ENCODE measurements at places on chromosomes 6 and 20.

- DNase-seq: no peak
These were observed 139.1 kb downstream of the KIF16B start for GRCh38 chr20:16434062-16434664.

GRCh38 chr6:66788579-66788978, 1081.6 kb upstream of the EYS start:
- no peak for DNase-seq

- no peak for DNase-seq
These were observed 859.8 kb downstream of the MAFB start for GRCh38 chr20:39829256-39829655.

- no peak for DNase-seq
These were observed 143.1 kb upstream of the PCSK2 start for GRCh38 chr20:17083738-17084137.

GRCh38 chr6:118665011-118665410, 13.6 kb upstream of the CEP85L start:
- DNase-seq: no peak
